Hindlimb muscle (tissue), 1 donor: ENCODE measurements at places on chromosomes 5 and 9. TPM values are rescaled to one million over a fixed set of nuclear protein-coding genes. Genes with fewer than 3 reads are reported as not detected.

SOX30 gene
- polyA plus RNA-seq, result 0.26 TPM

GRCh38 chr5:52339285-52339684, 448.4 kb upstream of the ITGA1 start:
- DNase-seq, result no peak

- DNase-seq, result no peak
Observed at GRCh38 chr9:134785325-134786108, 95.1 kb upstream of the FCN2 start.

DNA sequence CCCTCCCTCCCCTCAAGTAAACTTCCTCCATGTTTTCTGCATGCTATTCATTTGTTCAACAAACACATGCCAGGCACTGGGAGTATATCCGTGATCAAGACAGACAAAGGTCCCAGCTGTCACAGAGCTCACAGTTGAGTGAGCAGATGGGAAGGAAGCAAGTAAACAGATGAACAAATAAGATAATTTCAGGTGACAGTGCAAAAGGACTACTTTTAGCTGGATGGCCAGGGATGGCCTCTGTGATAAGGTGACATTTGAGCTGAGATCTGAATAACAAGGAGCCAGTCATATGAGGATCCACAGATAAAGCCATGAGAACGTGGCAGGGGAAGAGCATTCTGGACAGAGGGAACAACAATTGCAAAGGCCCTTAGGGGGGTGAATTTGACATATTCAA, 121.7 kb upstream of the RAD23B start:
- DNase-seq, result no peak

DNA sequence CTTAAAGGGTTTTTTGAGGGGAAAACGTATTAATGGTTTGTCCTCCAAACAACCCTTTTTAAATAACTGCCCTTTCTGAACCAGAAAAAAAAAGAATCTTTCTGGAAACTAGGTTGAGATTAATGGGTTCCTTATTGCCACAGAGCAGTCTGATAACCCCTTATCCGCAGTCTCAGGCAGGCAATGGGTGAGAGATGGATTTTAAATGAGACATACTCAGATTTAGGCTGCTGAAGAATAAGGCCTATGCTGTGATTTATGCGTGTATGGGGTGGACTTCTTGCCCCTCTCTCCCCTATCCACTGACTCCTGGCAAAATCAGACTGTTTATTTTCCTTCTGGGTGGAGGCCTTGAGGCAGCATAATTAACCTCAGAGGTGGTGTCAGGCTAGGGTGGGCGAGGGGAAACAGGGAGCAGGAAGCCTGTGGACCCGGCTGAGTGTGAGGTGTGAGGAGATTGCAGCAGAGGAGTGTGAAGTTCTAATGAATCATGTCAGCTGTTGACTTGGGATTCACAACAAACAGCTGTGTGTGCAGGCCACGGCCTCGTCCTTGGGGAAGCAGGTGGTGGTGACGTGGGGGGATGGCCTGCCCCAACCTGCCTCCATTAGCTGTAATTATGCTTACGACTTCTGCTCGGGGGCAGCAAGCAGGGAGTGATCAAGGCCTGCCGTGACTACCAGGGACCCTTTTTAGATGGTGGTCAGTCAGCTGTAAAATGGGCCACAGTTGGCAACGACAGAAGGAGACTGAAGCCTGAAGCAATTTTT, 196.4 kb downstream of the SEMA6A start:
- no peak for DNase-seq

- no peak for DNase-seq
Observed at GRCh38 chr9:3698531-3698930, 172.7 kb upstream of the RFX3 start.

DNA sequence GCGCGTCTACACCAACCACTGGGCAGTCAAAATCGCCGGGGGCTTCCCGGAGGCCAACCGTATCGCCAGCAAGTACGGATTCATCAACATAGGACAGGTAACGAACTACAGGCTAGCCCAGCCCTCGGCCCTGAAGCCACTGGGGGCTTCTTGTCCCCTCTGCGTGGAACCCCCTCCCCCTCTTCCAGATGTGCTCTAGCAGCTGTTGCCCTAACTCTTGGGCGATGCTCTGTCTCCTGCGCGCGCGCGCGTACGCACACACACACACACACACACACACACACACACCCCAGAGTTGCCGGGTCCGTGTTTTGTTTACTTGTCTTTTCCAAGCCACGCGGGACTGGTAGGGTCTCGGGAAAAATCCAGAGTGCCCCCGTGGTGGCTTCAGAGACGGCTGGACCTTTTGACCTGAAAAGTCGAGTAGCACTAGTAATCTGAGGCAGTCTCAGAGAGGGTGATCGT, 836 bp downstream of the PCSK5 start:
- DNase-seq, result peak; percentile 78
